Renal cortical epithelial cell (primary cell): ENCODE measurements at places on chromosomes 5 and 9.
A peak's percentile ranks its signal among the peaks of the same experiment; 100 is the strongest.

DNA sequence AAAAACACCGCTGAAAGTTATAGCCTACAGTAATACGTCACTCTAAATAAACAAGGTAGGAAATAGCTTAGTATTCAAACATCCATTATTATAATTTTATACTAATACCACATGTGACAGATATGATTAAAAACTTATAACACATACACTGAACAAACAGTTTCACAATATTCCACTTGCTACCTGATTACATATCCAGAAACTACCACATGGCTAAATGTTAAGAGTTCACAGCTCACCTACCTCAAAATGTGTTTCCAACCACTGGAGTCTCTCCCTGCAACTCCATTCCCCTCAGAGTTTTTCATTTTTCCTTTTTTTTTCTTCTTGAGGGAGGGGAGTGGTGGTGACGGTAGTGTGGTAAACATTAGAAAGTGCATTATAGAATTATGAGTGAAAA is 12.1 kb downstream of the RICTOR start:
- no peak for DNase-seq

DNA sequence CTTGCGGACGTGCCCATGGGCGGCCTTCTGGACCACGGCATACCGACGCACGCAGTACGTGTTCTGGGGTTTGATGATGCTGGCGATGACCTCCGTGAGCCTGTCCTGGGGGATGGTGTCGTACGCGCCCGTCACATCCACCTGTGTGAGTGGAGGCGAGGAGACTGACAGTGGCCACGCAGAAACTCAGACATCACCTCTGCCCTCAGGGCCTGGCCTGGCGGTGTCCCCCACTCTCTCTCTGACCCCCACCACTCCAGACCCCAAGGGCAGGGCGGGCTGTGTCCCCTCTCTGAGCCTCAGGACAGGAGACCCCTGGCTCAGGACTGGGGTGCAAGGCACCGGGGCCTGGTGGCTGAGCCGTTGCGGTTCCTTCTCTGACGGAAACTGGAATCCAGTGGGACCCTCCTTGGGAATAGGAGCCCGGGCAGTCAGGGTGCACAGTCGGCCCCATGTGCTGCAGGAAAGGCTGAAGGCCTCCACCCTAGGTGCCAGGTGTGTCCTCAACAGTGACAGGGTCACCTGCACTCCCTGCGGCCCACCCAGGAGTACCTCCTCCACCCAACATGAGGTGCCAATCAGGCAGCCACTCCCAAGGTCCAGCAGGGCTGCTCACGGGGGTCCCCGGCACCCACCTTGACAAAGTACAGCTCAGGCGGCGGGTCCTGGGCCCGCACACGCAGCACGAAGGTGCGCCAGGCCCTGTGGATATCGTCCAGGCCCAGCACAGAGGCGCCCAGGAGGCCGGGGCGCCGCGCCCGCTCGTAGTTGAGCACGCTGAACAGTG is 16.0 kb downstream of the TERT start:
- no peak for DNase-seq

GRCh38 chr9:88936132-88936531 is 55.1 kb upstream of the S1PR3 start:
- DNase-seq = no peak

- DNase-seq = peak; percentile 68
Measured at GRCh38 chr5:81425569-81425968, 31.6 kb upstream of the ACOT12 start.

- peak; percentile 88 for DNase-seq
Measured at GRCh38 chr9:99445371-99445891, 223.3 kb downstream of the SEC61B start.

- no peak for DNase-seq
Measured at GRCh38 chr9:117612317-117612716, 91.9 kb upstream of the TLR4 start.

- DNase-seq = no peak
Measured at GRCh38 chr5:102818345-102818744, 63.2 kb downstream of the PAM start.

DNA sequence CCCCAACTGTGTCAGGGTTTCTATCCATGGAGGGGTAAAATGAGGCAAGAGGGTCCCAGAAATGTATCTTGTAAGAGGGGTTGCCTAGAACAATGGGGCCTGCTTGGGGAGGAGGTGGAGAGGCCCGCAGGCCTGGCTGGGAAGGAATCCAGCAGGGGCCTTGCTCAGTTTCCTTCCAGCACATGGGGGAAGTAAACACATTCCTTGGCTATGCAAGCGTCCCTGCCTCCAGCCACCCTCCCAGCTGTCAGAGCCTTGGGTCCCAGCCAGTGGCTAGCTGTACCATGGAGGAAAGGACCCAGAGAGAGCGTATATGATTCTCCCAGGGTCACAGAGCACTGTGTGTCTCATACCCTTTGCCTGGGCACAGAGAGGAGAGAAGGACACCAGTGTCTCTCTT is 71.1 kb upstream of the IL17B start:
- DNase-seq = no peak

- no peak for DNase-seq
Measured at GRCh38 chr9:34218446-34218845, 39.6 kb downstream of the UBAP1 start.

- DNase-seq = peak; percentile 13
Measured at GRCh38 chr9:74810200-74810599, 77.5 kb downstream of the TRPM6 start.

DNA sequence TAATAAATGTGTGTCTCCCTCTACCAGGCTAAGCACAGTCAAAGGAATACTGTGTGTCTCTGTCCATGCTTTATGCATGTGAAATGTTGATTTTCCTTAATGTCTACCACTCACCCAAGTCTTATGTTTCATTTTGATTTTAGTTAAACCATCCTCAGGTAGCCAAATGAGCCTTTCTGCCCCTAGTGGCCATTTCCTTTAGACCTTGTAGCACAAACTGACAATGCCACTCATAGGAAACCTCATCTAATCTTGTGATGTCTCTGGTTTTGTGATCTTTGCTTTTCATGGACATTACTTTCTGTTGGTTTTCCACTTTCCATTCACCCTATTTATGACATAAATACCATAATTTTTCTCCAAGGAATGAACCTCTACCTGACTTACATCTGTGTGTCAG is 820.8 kb downstream of the MAT2B start:
- no peak for DNase-seq

- DNase-seq = no peak
Measured at GRCh38 chr9:15404171-15404570, 18.5 kb upstream of the SNAPC3 start.

DNA sequence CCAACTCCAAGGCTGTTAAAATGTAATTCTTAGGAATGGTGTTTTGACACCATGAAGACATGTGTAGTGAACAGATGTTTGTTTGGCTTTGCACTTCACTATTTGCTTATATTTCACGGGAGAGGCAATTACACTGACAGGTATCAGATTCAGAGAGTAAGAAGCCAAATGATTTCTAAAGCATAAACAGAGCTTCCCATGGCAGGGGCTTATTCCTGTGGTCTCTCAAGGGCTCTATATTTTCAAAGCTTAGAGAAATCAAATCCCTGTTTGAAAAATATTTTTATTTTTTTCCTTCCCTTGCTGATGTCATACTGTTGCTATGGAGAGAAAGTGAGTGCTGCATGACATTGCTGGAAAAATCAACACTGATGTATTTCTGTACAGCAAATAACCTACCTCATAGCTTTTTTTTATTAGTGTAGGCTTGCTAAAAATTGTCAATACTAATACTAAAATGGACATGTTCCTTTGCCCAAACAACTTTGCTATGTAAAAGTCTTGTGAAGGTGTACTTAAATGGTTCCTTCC is 161.4 kb downstream of the GIN1 start:
- DNase-seq = peak; percentile 63

- peak; percentile 38 for DNase-seq
Measured at GRCh38 chr9:27118916-27119315, 9.9 kb downstream of the TEK start.

DNA sequence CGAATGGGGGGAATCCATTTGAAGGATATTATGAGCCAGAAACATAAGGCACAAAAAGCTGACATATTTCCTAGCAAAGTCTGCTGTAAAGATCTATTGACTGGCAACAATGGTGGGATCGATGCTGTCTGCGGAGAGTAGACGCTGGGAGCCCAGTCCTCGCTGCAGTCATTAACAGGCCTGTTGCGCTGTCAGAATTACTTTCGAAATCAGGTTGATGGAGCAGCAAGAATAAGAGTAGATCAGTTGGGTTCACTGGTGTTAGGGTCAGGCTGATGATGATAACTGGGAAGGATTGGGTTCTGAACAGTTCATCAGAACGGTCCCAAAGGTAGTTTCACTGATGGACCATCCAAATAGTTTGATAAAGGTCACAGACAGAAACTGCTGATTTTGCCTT is 87.1 kb downstream of the MEGF10 start:
- no peak for DNase-seq

DNA sequence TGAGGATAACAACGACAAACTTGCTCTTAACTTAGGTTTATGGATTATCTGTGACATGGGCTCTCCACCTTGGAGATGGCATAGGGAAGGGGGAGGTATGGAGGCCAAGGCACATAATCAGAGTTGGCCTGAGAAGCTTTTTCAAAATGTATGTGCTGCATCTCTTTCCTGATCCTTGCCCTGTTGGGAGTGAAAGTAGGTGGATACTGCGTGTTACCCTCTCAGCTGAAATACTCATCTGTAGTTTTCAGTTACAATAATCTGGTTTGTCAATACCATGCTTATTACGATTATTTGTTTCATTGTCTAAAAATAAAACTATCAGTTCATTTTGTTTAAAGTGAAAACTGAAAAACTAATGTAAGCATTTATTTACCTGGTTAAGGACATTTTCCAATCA is 86.7 kb downstream of the SLC44A1 start:
- DNase-seq = no peak

DNA sequence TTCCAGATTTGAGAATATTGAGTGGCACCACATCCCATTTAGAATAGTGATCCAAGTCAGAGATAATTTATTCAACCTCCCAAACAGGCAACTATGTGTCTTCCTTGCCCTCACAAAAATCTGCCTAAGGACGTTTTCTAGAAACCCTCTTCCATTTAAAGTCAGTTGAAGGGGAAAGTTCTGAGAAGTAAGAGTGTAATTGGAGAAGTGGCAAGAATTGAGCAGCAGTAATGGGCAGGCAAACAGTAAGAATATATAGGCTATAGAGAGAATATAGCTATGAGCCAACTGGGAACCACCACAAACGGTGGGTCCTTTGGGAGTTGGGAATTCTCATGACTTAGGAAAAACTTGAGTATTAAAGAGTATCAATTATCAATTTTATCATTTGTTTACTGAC is 31.1 kb upstream of the CETN3 start:
- DNase-seq = no peak

GRCh38 chr5:55621229-55621628 is 86.5 kb upstream of the PLPP1 start:
- DNase-seq = no peak

DNA sequence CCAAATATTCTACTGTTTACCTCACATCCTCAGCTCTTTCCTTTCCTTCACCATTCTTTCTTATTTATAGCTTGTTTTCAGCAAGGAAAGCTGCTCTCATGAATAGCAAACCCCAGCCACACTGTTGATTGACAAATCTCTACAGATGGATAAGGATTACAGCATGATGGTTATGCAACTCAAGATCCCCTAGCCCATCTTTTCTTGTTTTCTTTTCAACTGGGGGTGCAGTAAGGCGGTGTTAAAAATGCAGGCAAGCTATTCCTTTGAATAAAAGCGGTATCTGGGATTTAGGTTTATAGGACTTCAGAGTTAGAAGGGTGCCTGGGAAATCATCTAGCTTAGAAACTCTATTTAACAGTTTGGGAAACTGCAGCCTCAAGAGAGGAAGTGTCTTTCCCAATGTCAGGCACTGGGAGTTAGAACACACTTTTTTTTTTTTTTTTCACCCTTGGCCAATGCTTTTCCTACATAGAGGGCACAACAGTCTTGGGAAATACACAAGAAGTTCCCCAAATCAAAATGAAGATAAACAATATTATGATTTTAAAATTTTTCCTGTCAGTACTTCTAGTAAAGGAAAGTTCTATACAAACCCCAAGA is 2.6 kb downstream of the SPARC start:
- DNase-seq = peak; percentile 24
